Hematopoietic multipotent progenitor cell treated with erythropoietin and hydrocortisone succinate and interleukin-3 and kit ligand, for 8 days (in vitro differentiated cells): ENCODE measurements at places on chromosomes 4 and X.
A peak's percentile ranks its signal among the peaks of the same experiment; 100 is the strongest.

DNA sequence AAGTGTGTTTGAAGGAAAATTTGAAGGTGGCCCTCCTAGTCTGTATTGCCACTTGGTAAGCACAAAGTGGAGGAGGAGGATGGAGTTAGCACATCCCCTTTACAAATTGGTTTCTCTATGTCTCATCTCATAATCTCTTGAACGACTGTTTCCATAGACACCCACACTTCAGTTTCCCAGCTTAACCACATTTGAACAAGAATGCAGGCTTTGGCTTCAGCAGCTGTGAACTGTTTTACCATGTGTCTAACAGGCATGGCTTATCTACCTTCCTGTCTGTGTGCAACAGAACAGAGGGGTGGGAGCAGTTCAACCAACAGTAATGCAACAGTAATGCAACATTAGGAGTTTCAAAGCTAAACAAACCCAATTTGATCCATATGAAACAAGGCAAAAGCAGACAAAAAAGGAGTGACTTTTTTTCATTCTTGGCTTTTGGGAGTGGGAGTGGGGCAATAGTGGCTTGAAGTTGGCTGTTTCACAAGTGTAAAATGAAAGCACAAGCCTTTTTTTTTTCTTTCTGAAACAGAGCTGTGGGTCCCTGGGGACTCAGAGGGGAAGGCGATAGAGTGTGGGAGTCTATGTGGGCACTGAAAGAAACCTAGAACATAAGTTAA, 108.0 kb downstream of the ITM2A start:
- peak; percentile 70 for DNase-seq

DNA sequence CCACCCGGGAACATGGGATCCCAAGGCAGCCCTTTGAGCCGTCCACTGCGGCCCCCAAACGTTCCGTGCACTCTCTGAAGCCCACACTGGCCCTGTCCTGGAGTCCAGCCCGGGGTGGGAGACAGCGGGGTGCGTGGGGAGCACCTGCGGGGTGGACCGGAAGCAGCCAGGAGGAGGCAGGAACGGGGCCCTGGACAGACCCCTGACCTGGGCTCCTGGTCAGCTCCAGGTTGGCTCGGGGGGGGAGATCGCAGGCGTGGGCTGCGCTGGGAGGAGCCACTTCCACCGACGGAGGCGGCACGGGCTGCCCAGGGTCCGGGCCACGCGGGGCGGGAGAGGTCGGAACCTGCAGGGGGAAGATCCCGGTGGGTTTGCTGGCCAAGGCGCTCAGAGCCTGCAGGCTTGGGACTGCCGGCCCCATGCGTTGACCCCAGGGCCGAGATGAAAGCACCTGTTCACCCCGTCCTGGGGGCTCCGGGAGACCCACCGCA, 5.7 kb upstream of the PLCXD1 start:
- DNase-seq, result no peak

- DNase-seq, result no peak
Observed at GRCh38 chr4:84579403-84579776, 3.5 kb upstream of the CDS1 start.

DNA sequence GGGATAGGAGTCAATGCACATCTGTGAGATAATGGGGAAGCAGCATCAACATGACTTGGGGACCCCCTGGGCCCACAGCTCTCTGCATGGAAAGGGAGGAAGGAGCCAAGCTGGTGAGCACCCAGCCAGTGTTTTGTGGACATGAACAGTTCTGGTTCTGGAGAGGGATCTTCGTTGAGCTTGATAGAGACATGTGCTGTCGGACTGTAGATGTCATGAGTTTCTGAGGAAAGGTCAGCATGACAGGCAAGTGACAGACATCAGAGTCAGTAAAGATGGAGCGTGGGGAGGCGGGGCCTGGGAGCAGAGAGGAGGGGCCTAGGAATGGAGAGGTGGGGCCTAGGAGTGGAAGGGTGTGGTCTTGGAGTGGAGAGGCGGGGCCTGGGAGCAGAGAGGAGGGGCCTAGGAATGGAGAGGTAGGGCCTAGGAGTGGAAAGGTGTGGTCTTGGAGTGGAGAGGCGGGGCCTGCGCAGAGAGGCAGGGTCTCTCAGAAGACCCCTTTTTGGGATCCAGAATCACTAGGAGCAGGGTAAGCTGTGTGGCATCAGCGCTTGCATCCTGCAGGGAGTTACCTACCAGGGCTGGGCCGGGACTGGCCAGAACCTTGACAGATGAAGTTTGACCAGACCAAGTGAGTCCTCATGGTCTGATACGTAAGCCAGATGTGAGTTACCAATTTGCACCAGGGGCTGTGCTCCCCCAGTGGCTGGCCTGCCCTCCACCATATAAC, 33.7 kb downstream of the PIGG start:
- peak; percentile 1 for DNase-seq

GRCh38 chr4:102678107-102678506, 82.7 kb downstream of the MANBA start:
- DNase-seq, result no peak

GRCh38 chr4:65911720-65912119, 241.4 kb upstream of the EPHA5 start:
- DNase-seq, result no peak

DNA sequence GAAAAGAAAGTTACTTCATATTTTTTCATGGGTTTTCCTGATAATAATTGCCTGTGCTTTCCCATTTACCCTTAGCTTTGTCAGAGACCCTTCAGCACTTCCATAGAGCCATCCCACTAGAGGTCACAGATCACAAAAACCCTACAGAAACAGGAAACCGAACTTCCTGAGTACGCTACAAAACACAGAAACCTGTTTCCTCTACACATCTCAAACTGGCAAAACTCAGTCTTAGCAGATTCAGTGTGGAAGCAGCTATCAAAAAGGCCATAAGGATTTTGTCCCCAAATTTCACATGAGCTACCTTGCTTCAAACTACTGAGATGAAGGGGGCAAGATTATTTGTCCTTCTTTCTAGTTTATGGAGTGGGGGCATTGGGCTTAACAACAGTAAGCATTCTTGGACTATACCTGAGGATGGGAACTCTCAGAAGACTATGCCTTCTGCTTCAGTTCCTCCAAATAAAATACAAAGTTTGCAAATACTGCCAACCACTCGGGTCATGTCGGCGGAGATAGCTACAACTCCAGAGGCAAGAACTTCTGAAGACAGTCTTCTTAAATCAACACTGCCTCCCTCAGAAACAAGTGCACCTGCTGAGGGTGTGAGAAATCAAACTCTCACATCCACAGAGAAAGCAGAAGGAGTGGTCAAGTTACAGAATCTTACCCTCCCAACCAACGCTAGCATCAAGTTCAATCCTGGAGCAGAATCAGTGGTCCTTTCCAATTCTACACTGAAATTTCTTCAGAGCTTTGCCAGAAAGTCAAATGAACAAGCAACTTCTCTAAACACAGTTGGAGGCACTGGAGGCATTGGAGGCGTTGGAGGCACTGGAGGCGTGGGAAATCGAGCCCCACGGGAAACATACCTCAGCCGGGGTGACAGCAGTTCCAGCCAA, at the start of gene MMRN1:
MMRN1 (plus strand) TSS at position 206 of the 902 bp plus-strand sequence; CDS start at position 324, 118 bp downstream.
- DNase-seq, result peak; percentile 33

GRCh38 chrX:37753384-37753783, 26.5 kb upstream of the CYBB start:
- peak; percentile 29 for DNase-seq

GRCh38 chr4:157964463-157964862, 208.4 kb downstream of the GASK1B start:
- no peak for DNase-seq

DNA sequence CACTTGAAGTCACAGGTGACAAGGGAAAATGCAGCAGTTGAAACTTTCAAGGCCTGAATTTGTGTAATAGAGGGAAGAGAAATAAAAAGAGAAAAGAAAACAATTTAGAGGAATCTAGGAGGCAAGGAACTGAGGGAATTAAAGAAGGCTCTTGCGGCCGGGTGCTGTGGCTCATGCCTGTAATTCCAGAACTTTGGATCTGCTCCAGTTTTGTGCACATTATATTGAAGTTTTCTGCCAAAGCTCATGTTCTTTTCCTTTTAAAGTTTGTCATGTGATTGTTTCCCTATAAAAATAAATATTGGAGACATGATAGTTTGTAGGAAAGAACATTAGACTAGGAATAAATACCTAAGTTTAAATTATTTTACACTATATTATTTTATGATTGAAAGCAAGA, 433.9 kb upstream of the CPEB2 start:
- no peak for DNase-seq

- peak; percentile 3 for DNase-seq
Observed at GRCh38 chr4:156038772-156039171, 85.1 kb upstream of the CTSO start.

GRCh38 chrX:40420899-40421729, 159.7 kb upstream of the ATP6AP2 start:
- no peak for DNase-seq

- DNase-seq, result no peak
Observed at GRCh38 chr4:17400686-17401085, 111.2 kb downstream of the QDPR start.

GRCh38 chr4:137722910-137723309, 190.6 kb upstream of the PCDH18 start:
- no peak for DNase-seq

DNA sequence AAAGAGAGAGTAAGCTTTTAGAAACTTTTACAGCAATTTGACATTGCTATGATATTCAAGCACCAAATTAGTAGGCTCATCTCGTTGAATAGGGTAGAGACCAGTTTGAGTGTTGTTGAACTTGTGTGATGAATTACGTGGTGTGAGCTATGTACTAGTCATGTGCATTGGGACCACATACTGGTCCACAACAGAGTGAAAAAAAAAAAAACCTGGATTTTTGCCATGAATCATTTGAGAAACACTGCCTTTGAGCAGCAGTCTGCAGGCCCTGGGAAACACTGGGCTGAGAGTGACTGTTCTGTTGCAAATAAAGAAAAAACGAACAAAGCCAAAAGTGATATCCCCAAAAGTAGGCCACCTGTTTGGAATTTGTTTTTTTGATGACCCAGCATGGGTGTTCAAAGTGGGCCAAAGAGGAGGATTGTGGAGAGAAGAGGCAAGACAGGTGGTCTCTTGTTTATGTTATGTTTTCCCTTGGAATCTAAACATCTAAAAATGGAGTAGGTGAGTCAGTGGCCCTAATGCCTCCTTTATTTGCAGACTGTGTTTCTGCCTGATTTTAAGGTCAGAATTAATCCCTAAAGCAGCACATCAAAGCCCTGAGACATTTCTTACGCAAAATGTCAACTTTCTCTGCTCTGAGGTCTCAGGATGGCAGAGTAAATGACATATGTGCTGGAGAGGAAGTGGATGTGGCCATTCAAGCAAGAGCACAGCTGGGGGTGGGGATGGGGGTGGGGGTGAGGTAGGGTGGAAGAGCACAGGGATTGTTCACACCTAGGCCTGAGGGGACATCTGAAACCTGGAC, 33.5 kb downstream of the TAF7L start:
- no peak for DNase-seq

GRCh38 chr4:54082168-54082567, 17.8 kb upstream of the CHIC2 start:
- DNase-seq, result no peak

GRCh38 chr4:16443504-16444088, 217.3 kb upstream of the TAPT1 start:
- peak; percentile 56 for DNase-seq

DNA sequence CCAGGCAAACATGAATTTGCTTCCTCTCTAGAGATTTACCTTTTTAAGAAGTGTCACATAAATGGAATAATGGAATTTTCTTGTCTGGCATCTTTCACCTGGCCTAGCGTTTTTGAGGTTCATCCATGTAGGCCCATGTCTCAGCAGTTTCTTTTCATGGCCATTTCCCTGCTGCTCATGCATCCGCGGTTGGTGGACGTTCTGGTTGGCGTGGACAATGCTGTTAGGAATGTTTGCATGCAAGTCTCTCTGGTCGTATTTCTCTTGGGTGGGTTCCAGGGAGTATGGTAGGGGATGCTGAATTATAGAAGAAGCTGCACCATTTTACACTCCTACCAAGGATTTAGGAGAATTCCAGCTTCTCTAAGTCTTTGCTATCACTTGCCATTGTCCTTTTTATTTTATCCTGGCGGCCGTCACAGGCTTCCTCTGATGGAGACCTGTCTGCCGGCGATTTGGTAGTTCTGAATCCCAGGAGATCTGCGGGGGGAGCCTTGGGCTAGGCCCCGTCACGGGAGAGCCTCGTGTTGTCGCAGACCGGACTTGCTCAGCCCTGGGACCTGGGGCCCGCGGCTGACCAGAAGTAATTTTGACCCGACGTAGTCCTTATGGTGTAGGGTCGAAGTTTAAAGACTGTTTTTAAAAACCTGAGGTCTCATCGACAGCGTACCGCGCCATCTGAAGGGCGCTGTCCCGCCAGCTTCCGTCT, 56.9 kb upstream of the TADA2B start:
- no peak for DNase-seq

DNA sequence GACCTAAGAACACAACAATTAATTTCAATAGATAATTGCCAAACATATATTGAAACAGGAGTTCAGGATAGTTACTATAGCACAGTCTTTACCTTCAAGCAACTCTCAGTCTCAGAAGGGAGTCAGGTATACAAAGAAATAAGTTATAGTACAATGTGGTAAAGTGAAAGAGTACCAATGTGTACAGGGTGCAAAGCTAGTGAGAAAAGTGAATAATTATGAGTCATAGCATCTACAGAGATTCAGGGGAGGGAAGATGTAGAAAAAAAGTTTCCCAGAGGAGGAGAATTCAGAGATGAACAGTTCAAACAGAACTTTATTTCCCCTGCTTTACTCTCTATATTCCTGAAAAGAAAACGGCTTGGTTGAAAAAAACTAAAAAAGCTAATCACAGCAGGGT, 22.7 kb upstream of the DKK2 start:
- DNase-seq, result no peak
